Activated CD4-positive, alpha-beta T cell treated with anti-CD3 and anti-CD28 coated beads for 4 hours (primary cell): ENCODE measurements at places on chromosomes 2 and 18.

GRCh38 chr2:76851000-76851399, 671.2 kb downstream of the LRRTM4 start:
- DNase-seq, result no peak

GRCh38 chr2:232883116-232883721, 13.2 kb downstream of the SNORC start:
- DNase-seq, result no peak

DNA sequence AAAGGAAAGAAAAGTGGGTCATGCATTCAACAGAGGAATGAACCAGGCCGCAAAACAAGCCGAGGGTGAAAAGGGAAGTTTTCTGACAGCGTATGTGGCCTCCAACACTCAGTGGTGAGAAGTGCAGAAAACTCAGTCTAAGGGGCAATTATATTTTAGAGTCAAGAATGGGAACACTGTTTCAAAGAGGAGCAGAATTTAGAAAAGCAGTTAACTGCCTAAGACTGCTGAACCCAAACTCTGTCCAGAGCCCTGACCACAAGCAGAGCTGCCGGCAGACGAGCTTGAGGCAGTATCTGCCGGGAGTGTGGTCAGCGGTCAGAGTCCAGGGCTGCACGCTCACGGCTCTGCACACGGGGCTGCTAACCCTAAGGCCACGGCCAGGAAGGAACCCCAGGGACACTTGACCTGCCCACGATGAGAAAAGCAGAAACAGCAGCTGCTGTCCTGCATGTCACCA, 347.0 kb upstream of the ID2 start:
- DNase-seq, result no peak

DNA sequence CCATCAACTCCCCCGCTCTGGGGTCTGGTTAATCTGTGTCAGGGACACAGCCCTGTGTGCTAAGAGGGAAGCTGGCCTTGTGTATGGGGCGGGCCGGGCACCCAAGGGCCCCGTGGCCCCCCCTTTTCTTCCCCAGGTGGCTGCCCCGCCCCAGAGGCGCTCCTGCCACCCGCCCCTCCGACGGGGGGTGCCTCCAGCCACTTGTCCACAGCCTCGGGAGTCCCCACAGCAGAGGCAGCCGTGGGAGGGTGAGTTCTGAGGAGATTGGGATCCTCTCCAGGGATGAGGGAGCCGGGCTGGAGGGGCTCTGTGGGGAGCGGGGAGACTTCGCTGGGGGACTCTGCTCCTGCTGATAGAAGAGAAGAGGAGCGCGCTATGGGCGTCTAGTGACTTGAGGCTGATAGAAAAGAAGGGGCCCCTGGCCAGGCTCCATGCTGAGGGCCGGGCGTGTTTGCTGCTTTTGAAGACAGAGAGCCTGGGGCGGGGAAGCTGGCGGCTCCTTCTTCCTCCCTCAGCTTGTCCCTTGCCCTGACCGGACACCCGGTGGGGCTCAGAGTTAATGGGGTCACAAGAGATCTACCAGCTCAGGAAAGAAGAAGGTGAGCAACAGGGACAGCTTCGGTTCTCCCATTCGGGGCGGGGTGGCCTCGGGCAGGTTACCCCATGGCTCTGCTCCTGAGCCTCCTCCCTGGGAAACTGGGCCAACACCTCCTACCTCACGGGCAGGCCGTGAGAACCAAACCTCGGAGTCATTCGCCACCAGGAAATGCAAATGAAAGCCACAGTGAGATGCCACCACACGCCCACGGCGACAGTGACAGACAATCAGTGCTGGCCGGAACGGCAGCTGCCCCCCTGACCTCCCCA, 89.4 kb upstream of the TAF1B start:
- peak; percentile 66 for DNase-seq

DNA sequence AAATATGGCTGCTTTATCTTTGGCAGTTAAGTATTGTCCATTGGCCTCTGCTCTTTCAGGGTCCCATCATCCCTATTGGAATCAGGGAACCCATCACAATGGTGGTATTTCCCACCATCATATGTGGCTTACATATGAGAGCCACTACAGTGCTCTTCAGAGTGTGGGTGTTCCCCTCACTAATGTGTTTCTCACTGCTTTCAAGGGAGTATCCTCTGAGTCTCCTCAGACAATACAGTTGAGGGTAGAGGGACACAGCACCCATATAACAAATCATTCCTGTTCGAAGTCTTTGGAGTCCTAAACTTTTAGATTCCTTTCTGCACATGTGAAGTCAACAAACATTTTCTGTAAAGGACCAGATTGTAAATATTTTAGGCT, 48.8 kb upstream of the DNAJC10 start:
- no peak for DNase-seq

GRCh38 chr2:98252038-98252773, 94.0 kb upstream of the CNGA3 start:
- no peak for DNase-seq

GRCh38 chr2:84158605-84159004, 300.5 kb downstream of the SUCLG1 start:
- DNase-seq, result no peak

- no peak for DNase-seq
Observed at GRCh38 chr18:25648716-25649260, 296.8 kb upstream of the ZNF521 start.

- DNase-seq, result no peak
Observed at GRCh38 chr2:186702006-186702405, 8.1 kb downstream of the FAM171B start.

DNA sequence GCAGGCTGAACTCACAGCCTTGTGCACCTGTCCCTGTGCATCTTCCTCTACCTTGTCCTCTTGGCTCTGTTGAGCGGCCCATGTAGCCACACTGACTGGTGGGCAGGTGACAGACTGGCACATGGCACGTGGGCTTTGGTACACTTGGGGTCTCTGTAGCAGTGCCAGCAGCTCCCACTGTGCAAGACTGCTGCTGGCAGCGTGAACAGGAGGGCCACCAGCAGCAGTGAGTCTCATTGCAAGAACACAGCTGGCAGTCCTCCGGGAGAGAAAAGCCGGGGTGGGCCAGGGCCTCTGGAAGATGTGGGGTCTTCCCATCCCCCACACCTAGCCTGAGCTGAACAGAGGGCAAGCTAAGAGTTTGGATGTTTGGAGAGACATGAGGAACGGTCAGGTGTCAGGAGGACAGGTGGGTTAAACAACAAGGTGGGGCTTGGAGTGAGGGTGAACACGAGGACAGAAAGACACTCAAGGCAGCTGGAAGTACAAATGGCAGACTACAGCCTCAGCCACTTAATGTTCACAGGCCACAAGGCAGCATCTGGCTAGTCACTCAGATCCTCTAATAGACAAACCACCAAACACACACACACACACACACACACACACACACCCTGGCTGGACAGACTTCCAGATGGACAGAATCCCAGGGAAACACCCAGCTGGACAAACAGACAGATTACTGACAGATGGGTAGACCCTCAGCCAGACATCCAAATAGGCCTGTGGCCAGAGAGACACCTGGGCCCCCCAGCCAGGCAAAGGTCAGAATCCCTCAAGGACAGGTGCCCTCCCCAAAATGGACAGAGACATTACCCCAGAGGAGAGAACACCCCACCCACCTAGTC, 2.3 kb upstream of the PTPN18 start:
- no peak for DNase-seq

GRCh38 chr18:79903071-79903635, 48.3 kb downstream of the SLC66A2 start:
- DNase-seq, result no peak

GRCh38 chr2:238127165-238128060, 11.1 kb upstream of the KLHL30 start:
- no peak for DNase-seq

GRCh38 chr2:205998583-205998982, 87.4 kb downstream of the INO80D start:
- DNase-seq, result no peak

GRCh38 chr2:30798536-30798991, 8.7 kb downstream of the CAPN13 start:
- no peak for DNase-seq

GRCh38 chr2:137173463-137173862, 408.1 kb downstream of the THSD7B start:
- no peak for DNase-seq

DNA sequence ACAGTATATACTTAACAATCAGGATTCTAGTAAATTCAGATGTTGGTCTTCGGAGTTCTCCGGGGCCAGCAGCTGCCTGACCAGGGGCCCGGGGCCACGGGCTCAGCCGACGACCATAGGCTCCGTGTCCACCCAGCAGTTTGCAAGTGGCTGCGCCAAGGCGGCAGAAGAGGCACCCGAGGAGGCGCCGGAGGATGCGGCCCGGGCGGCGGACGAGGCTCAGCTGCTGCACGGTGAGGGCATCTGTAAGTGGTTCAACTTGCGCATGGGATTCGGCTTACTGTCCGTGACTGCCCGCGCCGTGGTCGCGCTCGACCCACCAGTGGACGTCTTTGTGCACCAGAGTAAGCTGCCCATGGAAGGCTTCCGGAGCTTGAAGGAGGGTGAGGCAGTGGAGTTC, 136.3 kb downstream of the NUP35 start:
- DNase-seq, result no peak

DNA sequence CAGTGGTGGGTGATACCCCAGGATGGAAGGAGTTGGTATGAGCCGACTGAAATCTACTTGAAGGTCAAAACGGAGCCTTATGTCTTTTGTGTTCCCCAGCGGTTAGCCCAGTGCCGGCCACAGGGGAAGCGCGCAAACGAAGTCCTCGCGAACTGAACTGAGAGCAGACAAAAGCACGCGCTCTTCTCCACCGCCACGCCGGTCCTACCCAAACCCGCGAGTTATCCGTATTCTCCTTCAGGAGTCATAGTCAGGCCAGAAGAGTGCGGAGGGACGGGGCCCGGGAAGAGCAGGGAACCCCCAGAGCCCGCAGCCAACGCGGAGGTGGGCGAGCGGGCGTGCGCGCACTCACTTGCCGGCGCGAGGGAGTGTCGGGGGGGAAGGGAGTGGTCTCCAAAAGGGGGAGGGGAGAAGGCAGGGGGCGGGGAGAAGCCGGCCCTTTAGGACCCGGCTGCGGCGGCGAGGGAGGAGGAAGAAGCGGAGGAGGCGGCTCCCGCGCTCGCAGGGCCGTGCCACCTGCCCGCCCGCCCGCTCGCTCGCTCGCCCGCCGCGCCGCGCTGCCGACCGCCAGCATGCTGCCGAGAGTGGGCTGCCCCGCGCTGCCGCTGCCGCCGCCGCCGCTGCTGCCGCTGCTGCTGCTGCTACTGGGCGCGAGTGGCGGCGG, at the start of gene IGFBP2:
Gene IGFBP2 (plus strand): TSS at position 469 of the 664 bp plus-strand sequence. CDS start 104 bp downstream, at position 573.
- no peak for DNase-seq

DNA sequence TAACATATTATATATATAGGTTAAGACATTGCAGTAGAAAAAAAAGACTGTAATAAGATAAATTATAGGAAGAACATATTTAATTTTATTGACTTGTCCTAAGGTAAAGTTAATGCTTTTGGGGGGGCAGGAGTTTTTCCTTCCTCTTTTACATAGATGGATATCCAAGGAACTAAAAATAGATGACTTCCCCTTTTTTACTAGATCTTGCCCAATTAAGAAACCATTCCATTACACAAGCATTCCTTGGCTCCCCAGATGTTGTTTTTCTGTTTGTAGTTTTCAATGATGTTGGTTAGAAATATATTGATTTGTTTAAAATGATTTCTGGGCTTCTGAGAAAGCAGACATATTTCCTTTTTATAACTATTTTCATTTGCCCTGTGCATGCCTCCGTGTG, 22.4 kb upstream of the PMAIP1 start:
- no peak for DNase-seq

- DNase-seq, result no peak
Observed at GRCh38 chr2:110149330-110150220, 34.0 kb upstream of the MALL start.

DNA sequence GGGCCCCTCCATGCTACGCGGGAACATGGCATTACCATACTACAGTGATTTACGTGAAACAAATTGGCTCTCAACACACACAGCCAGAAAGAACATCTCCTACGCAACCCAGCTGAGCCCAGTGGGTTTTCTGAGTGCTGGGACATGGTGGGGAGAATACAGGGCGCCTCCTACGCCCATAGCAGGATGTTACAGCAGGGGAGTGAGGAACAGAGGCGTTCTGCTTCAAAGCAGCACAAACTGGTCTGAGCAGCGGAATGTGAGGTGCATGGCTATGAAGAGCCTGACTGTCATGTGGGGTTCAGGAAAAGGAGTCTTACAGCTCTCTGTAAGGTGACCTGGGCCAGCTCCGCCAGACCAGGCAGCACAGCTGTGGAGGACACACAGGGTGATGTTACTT, 108.6 kb upstream of the REV1 start:
- no peak for DNase-seq

GRCh38 chr2:80205498-80205897, 99.1 kb downstream of the LRRTM1 start:
- no peak for DNase-seq

GRCh38 chr2:15040429-15041084, 408.0 kb downstream of the LRATD1 start:
- no peak for DNase-seq

GRCh38 chr2:81234711-81235110, 930.2 kb upstream of the LRRTM1 start:
- DNase-seq, result no peak

- no peak for DNase-seq
Observed at GRCh38 chr2:234587341-234588053, 90.6 kb upstream of the ARL4C start.

- DNase-seq, result no peak
Observed at GRCh38 chr2:180482696-180483095, 475.6 kb upstream of the CWC22 start.

- no peak for DNase-seq
Observed at GRCh38 chr2:30701782-30702181, 105.5 kb downstream of the CAPN13 start.

- no peak for DNase-seq
Observed at GRCh38 chr18:32427084-32427900, 43.4 kb downstream of the GAREM1 start.

DNA sequence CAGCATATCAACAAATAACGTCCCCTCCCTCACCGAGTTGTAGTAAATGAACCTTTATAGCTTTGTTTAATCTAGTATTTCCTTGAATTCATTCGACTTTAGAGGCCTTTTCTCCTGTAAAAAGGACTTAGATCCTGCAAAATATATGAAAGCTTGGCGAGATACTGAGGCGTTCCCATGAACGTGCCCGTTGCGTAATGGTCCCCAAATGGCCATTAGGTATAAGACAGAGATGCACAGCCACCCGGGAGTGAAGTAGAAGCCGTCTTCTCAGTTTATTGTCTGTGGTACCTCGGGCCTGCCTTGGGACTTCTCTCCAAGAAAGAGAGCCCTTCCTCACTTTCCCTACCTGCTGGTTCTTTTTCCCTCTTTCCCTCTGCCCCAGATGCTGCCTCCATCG, 310.6 kb downstream of the CELF4 start:
- no peak for DNase-seq

DNA sequence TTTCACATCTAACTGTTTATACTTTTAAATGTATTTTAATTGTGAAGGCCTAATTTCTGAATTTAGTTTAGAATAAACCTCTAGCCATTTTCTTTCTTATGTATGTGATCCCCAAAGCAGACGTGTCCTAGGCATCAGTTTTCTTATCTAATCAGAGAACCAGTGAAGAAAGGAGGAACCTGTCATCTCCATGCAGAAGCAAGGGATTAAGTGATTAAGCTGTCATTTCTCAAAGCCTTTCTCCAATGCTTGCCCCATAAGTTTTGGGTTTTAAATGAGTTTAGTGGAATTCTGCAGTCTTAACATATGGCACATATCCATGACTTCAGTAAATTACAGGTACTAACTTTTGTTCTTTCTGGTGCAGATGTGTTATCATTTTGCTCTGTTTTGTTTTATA, 190.4 kb downstream of the PLCL1 start:
- DNase-seq, result no peak
